ENCODE measurements at places on chromosomes 4 and X.

DNA sequence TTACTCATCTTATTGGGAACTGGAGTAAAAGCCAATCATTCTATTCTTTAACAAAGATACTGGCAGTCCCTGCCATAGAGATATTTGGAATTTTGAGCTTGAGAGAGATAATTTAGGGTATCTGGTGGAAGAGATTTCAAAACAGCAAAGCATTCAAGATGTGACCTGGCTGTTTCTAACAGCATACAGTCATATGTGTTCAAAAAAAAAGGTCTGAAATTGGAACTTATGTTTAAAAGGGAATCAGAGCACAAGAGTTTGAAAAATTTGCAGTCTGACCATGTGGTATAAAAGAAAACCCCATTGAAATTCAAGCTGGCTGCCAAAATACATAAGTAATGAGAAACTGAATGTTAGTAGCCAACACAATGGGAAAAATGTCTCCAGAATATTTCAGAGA, 42.2 kb downstream of the UGT2B10 start:
- DNase-seq, result no peak

- no peak for DNase-seq
Observed at GRCh38 chr4:165154482-165154881, 41.8 kb upstream of the TMEM192 start.

DNA sequence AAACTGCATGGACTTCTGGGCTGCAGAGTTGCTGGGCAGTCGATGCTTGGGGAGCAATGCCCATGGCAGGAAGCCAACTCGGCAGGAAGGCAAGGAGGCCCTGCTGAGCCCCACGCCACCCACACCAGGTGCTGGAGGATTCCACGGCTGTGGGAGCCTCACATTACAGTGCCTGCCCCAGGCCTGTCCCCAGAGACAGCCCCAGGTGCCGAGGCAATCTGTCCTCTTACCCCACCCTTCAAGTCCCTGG, 53.9 kb downstream of the HMX1 start:
- DNase-seq, result no peak

DNA sequence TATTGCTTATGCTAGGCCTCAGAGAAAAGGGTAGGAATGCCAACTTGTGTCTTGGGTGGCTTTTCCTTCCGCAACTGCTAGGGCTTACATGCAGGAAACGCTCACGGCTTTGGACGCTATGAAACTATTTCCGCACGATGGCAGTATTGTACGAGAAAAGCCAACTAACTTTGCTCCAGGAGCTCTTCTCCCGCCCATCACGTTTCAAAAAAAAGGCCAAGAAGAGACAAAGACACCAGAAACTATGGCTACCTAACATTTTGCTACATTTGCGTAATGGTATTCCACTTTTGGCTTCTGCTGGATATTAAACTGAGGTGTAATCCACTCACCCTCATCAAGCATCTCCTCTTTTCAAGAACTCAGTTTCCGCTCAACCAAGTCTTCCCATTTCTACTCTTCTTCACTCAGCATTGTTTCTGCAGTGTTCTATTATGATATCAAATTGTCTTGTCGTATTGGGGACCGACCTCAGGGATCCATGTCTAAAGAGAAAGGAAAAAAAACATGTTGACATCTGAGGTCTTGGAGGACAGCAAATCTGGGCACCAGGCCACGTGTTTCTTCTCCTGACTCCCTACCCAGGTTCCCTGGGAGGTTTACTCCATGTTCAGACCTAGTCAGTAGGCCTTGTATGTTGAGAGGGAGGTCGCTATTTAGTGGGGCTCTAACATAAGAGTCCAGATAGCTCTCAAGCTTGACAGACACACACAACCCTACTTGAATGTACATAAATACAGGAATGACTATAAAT, 239.4 kb upstream of the STK26 start:
- no peak for DNase-seq

DNA sequence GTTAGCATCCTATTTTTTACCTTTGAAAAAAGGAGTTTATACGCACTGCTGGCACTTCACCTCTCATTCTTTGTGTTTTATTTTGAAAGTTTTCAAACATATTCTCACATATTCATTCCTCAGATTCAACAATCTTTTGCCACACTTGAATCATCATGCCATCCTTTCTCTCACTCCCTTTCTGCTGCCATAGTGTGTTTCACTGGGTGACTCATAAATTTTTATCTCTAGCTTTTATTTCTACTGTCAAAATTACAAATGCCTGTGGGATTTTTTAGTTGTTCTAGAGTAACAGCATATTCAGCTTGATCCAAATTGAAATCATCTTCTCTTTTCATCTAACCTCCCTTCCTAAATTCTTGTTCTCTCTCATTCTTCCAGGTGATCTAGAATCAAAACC, 28.0 kb downstream of the MFSD8 start:
- no peak for DNase-seq

DNA sequence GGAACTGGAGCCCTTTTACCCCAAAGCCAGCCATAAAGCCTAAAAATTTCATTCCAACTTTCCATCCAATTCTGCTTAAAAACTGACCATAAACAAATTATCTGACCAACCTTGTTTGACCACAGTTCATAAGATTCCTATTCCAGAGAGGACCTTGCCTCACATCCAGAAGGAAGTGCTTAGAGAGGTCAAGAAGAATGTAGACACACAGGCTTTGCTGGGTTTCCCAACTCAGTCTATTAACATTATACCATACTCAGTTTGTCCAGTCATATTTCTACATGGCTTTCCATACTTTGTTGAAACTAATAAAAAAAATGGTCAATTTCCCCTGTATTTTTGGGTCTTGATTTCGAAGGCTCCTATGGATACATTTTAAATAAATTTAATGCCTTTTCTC, 1522.5 kb downstream of the ARAP2 start:
- DNase-seq, result no peak

- no peak for DNase-seq
Observed at GRCh38 chr4:69322055-69322454, 41.8 kb downstream of the UGT2B28 start.

DNA sequence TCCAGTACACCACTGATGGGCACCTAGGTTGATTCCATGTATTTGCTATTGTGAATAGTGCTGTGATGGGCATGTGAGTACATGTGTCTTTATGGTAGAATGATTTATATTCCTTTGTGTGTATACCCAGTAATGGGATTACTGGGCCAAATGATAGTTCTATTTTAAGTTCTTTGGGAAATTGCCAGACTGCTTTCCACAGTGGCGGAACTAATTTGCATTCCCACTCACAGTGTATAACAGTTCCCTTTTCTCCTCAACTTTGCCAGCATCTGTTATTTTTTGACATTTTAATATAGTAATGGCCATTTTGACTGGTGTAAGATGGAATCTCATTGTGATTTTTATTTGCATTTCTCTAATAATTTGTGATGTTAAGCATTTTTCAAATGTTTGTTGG, 25.9 kb downstream of the CC2D2A start:
- no peak for DNase-seq

GRCh38 chrX:136794080-136794479, 13.3 kb upstream of the ARHGEF6 start:
- no peak for DNase-seq

DNA sequence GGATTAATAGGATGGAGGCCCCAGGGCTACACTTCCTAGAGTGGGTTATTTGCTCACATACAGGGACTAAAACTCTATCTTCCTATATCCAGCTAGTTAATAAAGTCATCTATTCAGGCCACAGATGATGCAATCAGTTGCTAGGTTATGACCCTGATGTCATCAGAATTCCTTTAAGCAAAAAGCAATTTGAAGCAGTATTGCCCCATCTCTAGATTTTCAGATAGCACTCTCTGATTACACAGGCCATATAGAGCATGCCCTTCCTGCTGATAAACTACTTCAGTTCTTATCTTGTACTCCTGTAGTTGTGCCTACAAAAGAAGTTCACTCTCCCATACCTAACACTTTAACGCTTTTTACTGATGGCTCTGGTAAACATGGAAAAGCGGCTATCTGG, 84.8 kb downstream of the TMEM144 start:
- DNase-seq, result no peak

DNA sequence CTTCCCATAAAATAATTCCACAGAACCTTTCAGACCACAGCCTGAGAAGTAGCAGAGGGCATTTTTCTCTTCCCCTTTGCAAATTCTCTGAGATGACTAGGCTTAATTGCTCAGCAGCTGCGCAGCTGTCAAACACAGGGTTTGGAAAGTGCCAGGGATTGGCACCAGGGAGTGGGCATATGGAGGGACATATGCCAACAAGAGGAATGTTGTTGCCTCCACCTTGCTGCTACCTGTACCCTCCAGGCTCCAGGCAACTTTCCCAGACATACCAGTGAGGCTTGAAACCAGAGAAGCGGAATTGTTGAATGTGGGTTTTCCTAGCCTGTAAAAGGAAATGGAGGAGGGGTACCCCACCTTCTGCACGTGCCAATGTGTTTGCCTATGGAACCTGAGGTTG, 256.2 kb upstream of the GPR101 start:
- DNase-seq, result no peak

GRCh38 chr4:165826166-165826565, 46.9 kb upstream of the TLL1 start:
- no peak for DNase-seq

GRCh38 chr4:43133566-43133965, 241.1 kb downstream of the GRXCR1 start:
- DNase-seq, result no peak

Data from stimulated activated naive CD8-positive, alpha-beta T cell treated with anti-CD3 and anti-CD28 coated beads, Interleukin-15, Interleukin-2, amounts not matched to agents 100 U/mL and 50 U/mL, for 24 hours (primary cell).